ENCODE measurements at places on chromosomes 5 and 9.
A peak's percentile ranks its signal among the peaks of the same experiment; 100 is the strongest.

- H3K4me1 ChIP-seq, result no peaks in the 10 kb centered on the region
- no peak overlapping the region for H3K4me3 ChIP-seq
- no peak for DNase-seq
- no peak overlapping the region for H3K27ac ChIP-seq
- no peaks in the 10 kb centered on the region for H3K36me3 ChIP-seq
These were observed 1365.7 kb upstream of the C9orf72 start for GRCh38 chr9:28938981-28939380.

DNA sequence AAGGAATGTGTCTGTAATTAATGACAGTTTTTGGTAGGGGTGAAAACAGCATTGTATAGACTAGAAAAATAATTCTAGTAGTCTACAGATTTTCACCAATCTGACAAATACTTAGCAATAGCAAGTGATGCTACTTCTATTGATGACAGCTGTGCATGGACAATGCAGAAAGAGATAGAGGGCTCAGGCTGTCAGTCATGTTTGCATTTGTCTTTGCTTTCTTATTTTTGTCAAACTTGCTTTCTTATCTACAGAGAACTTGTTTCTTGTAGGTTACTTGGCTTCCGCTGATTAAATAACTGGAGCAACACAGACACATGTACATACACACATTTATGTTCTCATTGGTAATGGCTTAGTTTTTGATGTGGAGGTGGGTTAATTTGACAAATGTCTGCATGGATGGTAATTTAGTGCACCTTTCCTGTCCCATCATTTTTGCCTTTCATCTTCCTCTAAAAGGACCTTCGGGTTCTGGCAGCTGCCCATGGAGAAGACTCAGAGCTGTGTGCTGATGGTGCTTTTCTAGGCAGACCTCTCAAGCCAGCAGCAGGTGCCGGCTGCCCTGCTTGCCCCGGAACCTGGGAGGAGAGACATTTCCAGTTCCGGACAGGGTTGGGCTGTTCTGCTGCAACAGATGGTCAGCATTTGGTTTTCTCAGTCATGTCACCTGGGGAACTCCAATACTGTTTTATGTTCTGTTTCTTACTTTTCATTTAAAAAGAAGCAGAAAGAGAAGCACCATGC lies 28.8 kb downstream of the CAMK4 start:
- no peak for DNase-seq
- peaks cover 2% of the 10 kb centered on the region for H3K27me3 ChIP-seq
- H3K4me3 ChIP-seq, result no peak overlapping the region
- H3K4me1 ChIP-seq, result no peaks in the 10 kb centered on the region
- no peaks in the 10 kb centered on the region for H3K36me3 ChIP-seq

GRCh38 chr9:115672477-115673316 lies 480.9 kb upstream of the PAPPA start:
- H3K36me3 ChIP-seq, result no peaks in the 10 kb centered on the region
- no peaks in the 10 kb centered on the region for H3K27me3 ChIP-seq
- no peak overlapping the region for H3K4me3 ChIP-seq
- no peak for DNase-seq
- no peaks in the 10 kb centered on the region for H3K4me1 ChIP-seq

DNA sequence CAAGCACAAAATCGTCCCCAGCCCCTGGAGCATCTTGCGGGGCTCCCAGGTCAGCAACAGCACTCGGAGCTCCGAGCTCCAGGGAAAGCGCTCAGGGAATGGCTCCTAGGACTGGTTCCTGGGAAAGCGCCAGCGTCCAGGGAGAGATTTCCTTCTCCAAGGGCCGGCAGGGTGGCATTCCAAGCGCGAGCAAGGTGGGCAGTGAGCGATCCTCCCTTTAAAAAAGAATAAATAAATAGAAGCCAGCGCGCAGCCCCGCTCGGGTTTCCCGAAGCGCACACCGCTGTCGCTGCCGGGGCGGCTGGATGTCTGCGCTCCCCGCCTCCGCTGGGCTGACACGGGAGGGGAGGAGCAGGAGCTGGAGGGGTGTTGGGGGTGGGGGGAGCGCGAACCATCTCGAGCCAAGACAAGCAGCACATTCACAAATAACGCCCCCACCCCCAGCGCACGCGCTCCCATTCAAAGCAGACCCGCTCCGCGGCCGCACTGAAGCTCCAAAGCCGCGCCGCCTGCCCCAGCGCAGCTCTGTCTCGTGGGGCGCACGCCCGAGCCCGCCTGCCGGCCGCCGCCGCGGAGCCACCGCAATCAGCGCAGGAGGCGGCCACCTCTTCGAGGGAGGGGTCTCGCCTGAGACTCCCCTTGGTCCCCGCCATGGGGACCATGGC lies 327.4 kb downstream of the SH3GL2 start:
- H3K27me3 ChIP-seq, result peaks cover 52% of the 10 kb centered on the region
- DNase-seq, result no peak
- H3K36me3 ChIP-seq, result no peaks in the 10 kb centered on the region
- peak overlapping the region; percentile 30 for H3K4me3 ChIP-seq
- peaks cover 17% of the 10 kb centered on the region for H3K4me1 ChIP-seq

- no peak for DNase-seq
- no peaks in the 10 kb centered on the region for H3K36me3 ChIP-seq
- no peak overlapping the region for H3K27ac ChIP-seq
- H3K27me3 ChIP-seq, result no peaks in the 10 kb centered on the region
- no peak overlapping the region for H3K4me3 ChIP-seq
- H3K4me1 ChIP-seq, result peaks cover 12% of the 10 kb centered on the region
These were observed 103.3 kb downstream of the NDFIP1 start for GRCh38 chr5:142211918-142212317.

- H3K4me1 ChIP-seq, result peaks cover 44% of the 10 kb centered on the region
- DNase-seq, result peak; percentile 85
- H3K27me3 ChIP-seq, result no peaks in the 10 kb centered on the region
- peak overlapping the region; percentile 47 for H3K27ac ChIP-seq
- no peaks in the 10 kb centered on the region for H3K36me3 ChIP-seq
These were observed 139.8 kb downstream of the SLIT3 start for GRCh38 chr5:169161022-169161680.

DNA sequence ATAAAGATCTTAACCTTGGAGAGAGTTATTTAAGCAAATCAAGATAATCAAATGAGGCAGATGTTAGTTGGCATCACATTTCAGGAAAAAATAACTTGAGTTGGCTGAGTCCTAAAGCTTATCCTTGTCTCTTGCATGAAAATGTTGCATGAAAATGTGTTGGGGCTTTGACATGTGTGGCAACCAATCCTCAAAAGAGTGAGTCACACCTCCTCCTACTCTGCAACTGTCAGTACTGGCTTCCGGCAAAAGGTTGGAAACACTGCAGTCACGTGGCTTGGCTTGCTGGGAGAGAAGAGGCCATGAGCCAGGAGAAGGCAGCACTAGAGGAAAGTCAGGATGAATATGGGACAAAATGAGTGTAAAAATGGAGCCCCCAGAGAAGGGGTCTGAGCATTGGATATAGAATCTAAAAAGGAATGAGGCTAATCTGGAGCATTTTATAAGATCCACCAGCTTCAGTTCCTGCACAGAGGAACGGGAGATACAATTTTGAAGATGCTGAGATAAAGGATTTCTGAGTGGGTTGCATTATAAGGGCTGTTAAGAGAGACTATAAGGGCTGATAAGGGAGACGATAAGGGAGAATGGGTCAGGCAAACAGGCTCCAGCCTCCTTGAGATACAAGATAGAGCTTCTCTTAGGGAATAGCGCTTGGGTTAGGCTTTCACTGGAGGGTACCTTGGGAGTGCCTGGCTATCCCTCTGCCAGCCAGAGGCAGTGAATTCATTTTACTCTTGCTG lies 43.1 kb downstream of the SPATA31D1 start:
- H3K27me3 ChIP-seq, result no peaks in the 10 kb centered on the region
- no peaks in the 10 kb centered on the region for H3K36me3 ChIP-seq
- no peak for DNase-seq

GRCh38 chr9:92669527-92669889 lies 423 bp downstream of the IPPK start:
- H3K4me3 ChIP-seq, result peak overlapping the region; percentile 95
- peak overlapping the region; percentile 97 for H3K27ac ChIP-seq
- no peaks in the 10 kb centered on the region for H3K36me3 ChIP-seq
- peak; percentile 83 for DNase-seq
- no peaks in the 10 kb centered on the region for H3K27me3 ChIP-seq
- peaks cover 58% of the 10 kb centered on the region for H3K4me1 ChIP-seq

DNA sequence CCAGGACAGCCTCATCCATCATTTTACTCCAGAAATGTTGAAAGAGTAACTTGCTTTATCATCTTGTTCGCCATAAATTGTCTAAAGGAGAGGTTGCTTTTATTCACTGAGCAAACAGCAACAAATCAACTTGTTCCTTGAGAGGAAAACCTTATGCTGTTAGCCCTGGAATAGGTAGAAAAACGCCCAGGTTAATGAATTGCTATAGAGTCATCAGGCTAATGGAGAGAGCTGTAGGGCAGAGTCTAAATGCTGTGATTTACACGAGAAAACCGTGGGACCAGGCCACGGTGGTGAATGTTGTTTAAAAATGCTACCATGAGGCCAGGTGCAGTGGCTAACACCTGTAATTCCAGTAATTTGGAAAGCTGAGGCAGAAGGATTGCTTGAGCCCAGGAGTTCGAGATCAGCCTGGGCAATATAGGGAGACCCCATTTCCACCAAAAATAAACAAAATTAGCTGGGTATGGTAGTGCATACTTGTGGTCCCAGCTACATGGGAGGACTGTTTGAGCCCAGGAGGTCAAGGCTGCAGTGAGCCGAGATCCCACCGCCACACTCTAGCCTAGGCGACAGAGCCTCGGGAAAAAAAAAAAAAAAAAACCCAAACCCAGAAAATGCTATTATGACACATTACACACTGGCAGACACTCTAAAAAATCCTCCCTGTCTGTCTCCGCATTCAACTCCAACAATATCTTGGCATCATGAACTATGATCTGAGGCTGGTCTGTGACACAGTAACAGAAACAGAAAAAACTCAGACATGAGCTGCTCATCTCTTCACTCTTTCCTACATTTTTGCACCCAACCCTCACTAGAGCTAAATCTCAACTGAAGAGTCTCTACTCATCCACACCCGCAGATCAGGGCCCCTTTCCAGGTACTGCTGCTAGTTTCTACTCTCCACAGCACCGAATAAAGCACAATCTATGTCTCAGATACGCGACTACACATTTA lies 118.6 kb upstream of the RETREG1 start:
- H3K27me3 ChIP-seq, result no peaks in the 10 kb centered on the region
- no peak overlapping the region for H3K4me3 ChIP-seq
- H3K36me3 ChIP-seq, result peaks cover 3% of the 10 kb centered on the region
- H3K27ac ChIP-seq, result peak overlapping the region; percentile 83
- peaks cover 25% of the 10 kb centered on the region for H3K4me1 ChIP-seq
- DNase-seq, result no peak

- H3K4me1 ChIP-seq, result peaks cover 6% of the 10 kb centered on the region
- H3K4me3 ChIP-seq, result no peak overlapping the region
- no peak for DNase-seq
These were observed 926.3 kb upstream of the ARRDC3 start for GRCh38 chr5:92309336-92309991.

DNA sequence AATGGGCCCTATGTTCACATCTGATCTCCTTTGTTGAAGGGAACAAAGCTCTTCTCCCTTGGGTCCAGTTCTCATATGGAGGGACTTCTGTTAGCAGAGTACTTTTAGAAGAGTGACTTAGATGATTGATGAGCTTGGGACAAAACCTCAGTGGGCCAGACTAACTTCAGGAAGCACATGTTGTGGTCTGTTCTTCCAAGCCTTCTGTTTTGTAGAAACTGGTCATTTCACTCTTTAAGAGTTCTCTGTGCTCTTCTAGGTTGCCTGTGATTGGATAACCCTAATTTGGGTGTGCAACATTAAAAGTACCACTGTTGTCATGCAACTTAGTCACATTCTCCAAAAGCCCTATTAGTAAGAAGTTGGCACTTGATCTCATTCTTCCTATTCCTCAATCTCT lies 183.5 kb upstream of the ACO1 start:
- no peak overlapping the region for H3K4me3 ChIP-seq
- no peaks in the 10 kb centered on the region for H3K36me3 ChIP-seq
- H3K27me3 ChIP-seq, result no peaks in the 10 kb centered on the region
- H3K4me1 ChIP-seq, result no peaks in the 10 kb centered on the region
- DNase-seq, result no peak

GRCh38 chr5:124951661-124952060 lies 205.2 kb upstream of the ZNF608 start:
- no peaks in the 10 kb centered on the region for H3K36me3 ChIP-seq
- H3K27ac ChIP-seq, result no peak overlapping the region
- no peak overlapping the region for H3K4me3 ChIP-seq
- H3K27me3 ChIP-seq, result no peaks in the 10 kb centered on the region
- DNase-seq, result no peak
- peaks cover 5% of the 10 kb centered on the region for H3K4me1 ChIP-seq

DNA sequence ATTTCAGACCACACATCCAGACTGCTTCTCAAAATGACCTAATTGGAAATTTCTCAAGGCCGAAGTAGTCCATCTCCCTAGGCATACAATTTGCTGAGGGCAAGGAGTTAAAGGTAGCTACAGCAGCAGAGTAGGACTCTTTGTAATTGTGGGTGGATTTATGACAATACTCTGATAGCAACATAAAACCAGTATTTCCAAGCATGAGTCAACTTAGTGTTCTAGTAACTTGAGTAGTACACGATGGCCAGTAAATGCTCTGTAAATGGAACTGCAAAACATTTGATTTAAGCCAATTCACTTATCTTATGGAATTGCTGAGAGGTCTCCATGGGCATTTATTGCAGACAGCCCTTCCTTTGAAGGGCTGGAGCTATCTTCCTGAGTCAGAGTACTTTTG lies 352.2 kb downstream of the PLK2 start:
- H3K36me3 ChIP-seq, result no peaks in the 10 kb centered on the region
- H3K4me3 ChIP-seq, result no peak overlapping the region
- H3K27ac ChIP-seq, result no peak overlapping the region
- DNase-seq, result no peak

GRCh38 chr9:101673642-101674041 lies 64.8 kb downstream of the GRIN3A start:
- no peaks in the 10 kb centered on the region for H3K27me3 ChIP-seq
- H3K36me3 ChIP-seq, result no peaks in the 10 kb centered on the region
- H3K4me3 ChIP-seq, result no peak overlapping the region
- H3K27ac ChIP-seq, result no peak overlapping the region

DNA sequence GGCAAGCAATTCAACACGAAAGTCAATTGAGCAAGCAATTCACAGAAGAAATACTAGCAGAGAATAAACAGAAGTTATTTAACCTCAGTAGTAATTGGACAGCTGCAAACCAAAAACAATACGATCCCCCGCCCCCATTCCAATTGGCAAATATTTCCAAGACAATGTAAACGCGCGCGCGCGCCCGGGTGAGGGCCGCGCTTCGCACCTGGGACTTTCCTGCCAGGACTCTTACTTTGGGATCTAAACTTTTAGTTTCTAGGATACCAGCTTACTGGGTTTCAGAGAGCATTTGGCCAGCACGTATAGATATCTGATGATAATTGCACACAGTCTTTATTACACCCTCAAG lies 8.6 kb downstream of the RUFY1 start:
- no peak for DNase-seq
- no peaks in the 10 kb centered on the region for H3K27me3 ChIP-seq
- peaks cover 25% of the 10 kb centered on the region for H3K4me1 ChIP-seq

- H3K36me3 ChIP-seq, result no peaks in the 10 kb centered on the region
- no peak overlapping the region for H3K27ac ChIP-seq
- H3K4me1 ChIP-seq, result no peaks in the 10 kb centered on the region
- DNase-seq, result no peak
- no peak overlapping the region for H3K4me3 ChIP-seq
These were observed 40.7 kb upstream of the PPP2R2B start for GRCh38 chr5:146919304-146919703.

- DNase-seq, result peak; percentile 83
- peaks cover 28% of the 10 kb centered on the region for H3K4me1 ChIP-seq
- no peaks in the 10 kb centered on the region for H3K36me3 ChIP-seq
- H3K4me3 ChIP-seq, result peak within 1 kb of the TSS; percentile 60
- peak within 1 kb of the TSS; percentile 87 for H3K27ac ChIP-seq
- no peaks in the 10 kb centered on the region for H3K27me3 ChIP-seq
These were observed at the start of gene NREP for GRCh38 chr5:111756581-111757354. NREP (minus strand) TSS chr5:111757194; CDS start chr5:111755772, 1,422 bp downstream.
